ENCODE measurements at places on chromosomes 6 and 20. TPM values are rescaled to one million over a fixed set of nuclear protein-coding genes. Genes with fewer than 3 reads are reported as not detected.

The FOXC1 gene
- total RNA-seq: 21.6 TPM

The C6orf132 gene
- total RNA-seq: 1.9 TPM

The OR12D3 gene
- not detected for total RNA-seq

The HIVEP1 gene
- total RNA-seq: 16.4 TPM

The SIRPD gene
- total RNA-seq: not detected

DNA sequence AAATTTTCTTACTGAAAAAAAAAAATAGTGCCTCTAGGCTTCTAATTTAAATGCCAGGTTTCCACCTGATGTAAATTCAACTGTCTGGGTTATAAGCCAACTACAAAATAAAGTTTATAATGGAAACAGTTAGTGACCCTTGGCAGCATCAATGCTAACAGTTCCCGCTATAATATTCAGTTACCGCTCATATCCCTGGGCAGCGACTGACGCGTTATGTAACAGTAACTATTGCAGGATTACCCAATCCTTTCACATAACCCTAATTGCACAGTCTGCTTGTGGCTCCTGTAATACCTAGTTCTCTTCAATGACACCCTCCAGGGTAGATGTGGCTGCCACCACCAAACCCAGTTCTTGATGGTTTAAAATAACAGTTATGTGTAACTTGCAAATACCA, 208.6 kb downstream of the MOXD1 start:
- DNase-seq: no peak

GRCh38 chr6:148323344-148323743, 19.3 kb upstream of the SASH1 start:
- DNase-seq: no peak

DNA sequence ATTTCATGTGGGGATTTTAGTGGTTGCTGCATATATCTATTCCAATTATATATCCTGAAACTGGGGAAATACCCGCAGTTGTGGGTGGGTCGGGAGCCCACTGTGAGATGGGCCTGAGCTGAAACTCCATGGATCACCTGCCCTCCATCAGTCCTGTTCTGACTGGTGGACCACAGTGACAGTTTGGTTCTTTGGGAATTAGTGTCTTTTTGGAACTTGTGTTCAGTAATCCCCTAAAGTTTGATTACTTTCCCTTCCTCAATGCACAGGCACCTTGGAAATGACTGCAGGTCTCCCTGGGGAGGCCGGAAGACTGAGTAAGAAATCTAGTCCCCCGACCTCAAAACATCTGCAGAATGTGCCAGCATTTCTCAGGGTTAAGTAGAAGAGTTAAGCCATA, 11.3 kb downstream of the STK35 start:
- no peak for DNase-seq

DNA sequence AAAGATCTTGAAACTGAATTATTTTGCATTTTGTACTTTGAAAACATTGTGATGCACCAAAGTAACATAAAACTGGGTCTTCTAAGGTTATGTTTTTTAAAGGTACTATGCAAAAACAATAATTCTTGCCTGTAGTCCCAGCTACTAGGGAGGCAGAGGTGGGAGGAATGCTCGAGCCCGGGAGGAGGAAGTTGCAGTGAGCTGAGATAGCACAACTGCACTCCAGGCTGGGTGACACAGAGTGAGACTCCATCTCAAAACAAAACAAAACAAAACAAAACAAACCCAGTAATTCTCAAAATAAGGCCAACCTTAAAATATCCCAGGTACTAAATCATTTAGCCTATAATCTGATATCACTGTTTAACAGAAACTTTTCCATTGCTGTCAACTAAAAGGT, 269.6 kb downstream of the KHDC1L start:
- DNase-seq: no peak

GRCh38 chr6:38262026-38262425, 377.7 kb downstream of the BTBD9 start:
- DNase-seq: no peak

GRCh38 chr20:45578231-45578630, 853 bp downstream of the WFDC8 start:
- DNase-seq: no peak

DNA sequence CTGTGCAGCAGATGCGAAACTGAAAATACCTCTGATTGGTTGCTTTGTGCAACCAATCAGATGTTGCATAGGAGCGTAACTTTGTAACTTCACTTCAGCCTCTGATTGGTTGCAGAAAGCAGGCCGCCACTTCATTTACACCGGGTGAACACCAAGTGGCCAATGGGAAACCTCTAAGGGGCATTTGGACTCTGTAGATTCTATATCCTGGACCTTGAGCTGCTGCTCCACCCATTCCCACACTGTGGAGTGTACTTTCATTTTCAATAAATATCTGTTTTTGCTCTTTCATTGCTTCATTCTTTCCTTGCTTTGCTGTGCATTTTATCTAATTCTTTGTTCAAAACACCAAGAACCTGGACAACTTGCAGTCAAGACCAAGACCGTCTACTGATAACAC, 14.1 kb upstream of the NXT1 start:
- DNase-seq: no peak

- no peak for DNase-seq
Measured at GRCh38 chr6:111599259-111599658, 6.4 kb downstream of the TRAF3IP2 start.

DNA sequence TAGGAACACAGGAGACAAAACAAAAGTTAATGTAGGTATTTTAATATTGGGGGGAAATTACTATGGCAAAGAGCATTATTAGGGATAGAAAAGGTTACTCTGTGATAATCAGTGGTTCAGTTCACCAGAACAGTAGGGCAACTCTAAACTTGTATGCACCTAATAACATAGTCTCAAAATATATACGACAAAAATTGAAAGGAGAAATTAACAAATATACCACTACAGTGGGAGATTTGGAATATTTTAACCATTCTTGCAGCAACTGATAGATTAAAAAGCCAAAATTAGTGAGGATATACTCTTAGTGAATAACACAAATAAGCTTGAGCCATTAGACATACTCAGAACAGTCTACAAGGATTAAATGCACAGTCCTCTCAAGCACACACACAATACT, 11.0 kb downstream of the ARMC12 start:
- no peak for DNase-seq

DNA sequence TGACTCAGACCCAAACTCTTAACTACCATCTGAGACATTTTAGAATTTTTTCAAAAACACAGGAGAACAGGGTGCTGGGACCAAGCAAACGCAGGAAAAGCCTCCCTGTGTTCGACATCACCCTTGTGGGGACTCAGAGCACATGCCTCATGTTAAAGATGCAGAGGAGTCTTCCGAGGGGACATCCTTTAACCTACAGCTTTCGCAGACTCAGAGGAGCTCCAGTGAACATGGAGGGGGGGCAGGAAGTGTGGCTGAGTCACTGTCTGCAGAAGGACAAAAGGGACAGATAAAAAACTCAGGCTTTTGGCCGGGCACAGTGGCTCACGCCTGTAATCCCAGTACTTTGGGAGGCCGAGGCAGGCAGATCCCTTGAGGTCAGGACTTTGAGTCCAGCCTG, 15.1 kb downstream of the BMP7 start:
- DNase-seq: no peak

DNA sequence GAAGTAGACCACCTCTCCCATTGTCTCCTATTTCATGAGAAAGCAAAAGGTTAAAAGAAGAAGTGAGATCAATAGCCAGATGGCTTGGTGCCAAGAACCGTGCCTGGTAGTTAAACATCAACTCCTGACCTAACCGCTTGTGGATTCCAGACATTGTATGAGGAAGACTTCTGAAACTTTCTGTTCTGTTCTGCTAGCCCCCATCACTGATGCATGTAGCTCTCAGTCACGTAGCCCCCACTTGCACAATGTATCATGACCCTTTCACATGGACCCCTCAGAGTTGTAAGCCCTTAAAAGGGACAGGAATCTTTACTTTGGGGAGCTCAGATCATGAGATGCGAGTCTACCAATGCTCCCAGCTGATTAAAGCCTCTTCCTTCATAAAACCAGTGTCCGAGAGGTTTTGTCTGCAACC, 301.2 kb downstream of the RNGTT start:
- DNase-seq: no peak

DNA sequence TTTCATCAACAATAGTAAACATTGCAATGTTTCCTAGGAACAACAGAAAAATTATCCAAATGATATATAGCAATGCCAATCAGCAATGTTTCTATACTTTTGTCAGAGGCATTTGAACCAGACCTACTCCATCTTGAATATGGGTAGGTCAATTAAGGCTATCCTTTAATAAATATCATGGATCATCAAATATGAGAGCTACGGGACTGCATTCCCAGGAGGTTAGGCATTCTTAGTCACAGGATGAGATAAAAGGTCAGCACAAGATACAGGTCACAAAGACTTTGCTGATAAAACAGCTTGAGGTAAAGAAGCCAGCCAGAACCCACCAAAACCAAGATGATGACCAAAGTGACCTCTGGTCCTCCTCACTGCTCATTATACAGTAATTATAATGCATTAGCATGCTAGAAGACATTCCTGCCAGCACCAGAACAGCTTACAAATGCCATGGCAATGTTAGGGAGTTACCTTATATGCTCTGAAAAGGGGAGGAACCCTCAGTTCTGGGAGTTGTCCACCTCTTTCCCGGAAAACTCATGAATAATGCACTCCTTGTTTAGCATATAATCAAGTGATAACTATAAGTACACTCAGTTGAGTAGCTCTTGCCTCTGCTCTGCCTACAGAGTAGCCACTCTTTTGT, 8.6 kb upstream of the SERPINB6 start:
- DNase-seq: no peak

DNA sequence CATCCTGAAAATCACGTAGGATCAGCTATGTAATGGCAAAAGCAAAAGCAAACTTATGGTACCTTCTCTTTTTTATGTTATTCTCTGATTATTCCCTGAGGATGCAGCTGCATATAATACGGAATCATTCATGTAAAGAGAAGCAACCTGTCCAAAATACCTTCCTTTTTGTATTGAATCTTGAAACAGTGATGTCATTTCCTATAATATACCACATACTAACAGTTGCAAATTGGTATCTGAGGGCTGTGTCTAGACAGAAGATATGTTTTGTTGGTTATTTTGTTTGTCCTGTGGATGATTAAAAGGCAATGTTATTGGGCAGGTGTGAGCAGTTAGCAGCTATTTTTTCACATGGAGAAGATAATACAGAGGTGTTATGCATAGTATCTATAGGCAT, 161.4 kb upstream of the AHI1 start:
- DNase-seq: no peak
